ENCODE measurements at places on chromosomes 11 and 22.

- DNase-seq = no peak
Measured at GRCh38 chr11:6232899-6233298, 1.5 kb downstream of the FHIP1B start.

DNA sequence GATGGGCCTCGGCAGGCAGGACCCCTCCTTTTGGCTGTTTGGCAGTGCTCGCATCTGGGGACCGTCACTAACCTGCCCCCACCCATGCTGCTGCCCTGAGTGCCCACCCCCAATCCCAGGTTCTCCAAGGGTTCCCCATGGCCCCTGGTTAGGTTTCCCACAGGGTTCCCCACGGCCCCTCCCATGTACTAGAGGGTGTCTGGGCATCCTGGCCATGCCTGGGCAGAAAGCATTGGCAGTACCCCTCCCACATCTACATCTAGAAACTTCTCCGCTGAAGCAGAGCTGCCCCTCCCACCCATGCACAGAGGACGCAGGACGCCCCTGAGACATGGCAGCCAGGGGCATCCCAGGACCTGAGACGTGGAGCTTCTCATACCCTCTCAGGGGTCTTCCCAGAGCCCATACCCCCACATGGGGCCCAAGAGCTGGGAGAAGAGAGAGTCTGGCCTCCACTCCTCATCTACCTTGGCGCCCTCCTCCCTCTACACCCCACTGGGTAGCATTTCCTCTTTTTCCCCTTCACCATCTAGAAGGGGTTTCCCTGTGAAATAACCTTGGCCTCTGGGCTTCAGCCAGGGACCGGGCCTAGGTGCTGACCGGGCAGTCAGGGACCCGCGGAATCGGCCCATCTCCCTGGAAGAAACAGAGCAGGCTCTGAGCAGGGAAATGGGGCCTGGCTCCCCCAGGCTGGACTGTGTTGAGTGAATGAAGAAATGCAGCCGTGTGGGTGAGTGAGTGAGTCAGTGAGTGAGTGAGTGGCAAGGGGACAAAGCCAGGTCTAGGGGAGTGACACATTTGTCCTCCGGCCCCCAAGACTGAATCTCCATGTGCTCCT lies 987.3 kb downstream of the BRD1 start:
- no peak for DNase-seq

GRCh38 chr11:27193434-27194225 lies 153.0 kb downstream of the BBOX1 start:
- DNase-seq = no peak

DNA sequence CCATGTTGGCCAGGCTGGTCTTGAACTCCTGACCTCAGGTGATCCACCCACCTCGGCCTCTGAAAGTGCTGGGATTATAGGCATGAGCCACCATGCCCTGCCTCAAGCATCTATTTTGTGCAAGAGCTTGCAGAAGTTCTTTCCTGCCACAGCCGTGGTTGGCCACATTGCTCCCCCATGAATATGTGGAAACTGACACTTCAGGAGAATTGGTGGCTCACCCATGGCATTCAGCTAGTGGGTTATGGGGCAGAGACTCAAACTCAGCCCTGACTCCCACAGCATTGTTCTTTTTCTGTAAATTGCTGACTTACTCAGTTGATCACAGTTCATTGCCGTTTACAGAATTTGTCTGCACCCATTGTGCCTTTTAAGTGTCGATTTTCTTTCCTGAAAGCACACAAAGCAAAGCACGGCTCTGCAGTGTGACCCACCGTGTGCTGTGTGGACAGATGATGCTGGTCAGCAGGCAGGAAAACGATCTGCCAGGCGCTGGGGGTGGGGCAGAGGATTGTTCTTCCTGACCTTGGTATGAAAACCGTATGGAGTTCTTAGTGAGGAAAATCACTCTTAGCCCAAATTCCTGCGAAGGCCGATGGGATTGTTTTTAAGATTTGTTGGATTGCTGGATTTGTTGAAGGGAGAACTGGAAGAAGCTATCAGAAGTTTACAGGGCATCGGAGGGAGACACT lies 115.6 kb downstream of the PTPRJ start:
- DNase-seq = no peak

DNA sequence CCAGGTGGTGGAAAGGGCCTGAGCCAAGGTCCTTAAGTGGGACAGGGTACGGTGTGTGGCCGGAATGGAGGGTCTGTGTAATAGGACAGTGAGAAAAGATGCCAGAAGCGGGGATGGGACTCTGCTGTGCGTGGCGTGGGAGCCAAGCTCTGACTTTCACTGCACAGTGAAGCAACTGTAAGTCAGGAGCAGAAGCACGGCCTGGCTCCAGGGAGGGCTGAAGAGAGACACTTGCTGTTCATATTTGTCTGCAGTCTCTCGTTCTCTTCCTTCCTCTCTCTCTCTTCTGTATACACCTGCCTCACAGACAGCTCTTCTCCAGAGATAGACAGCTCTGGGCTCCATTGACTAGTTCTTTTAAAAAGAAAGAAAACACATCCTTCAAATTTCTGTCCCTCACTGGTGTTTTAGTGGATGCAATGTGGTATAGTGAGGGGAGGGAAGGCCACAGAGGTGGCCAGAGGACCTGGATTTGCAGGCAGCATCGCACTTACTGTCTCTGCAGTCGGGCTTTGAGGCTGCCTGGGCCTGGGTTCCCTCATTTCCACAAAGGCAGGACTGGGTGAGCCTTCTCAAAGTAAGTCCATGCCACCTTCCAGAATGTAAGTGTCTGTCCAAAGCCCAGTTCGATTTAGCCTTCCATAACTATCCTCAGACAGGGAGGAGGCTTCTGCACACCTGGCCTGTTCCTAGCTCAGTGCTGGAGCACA lies 2.1 kb downstream of the IL17RA start:
- no peak for DNase-seq

- DNase-seq = no peak
Measured at GRCh38 chr11:113118104-113118503, 156.9 kb downstream of the NCAM1 start.

DNA sequence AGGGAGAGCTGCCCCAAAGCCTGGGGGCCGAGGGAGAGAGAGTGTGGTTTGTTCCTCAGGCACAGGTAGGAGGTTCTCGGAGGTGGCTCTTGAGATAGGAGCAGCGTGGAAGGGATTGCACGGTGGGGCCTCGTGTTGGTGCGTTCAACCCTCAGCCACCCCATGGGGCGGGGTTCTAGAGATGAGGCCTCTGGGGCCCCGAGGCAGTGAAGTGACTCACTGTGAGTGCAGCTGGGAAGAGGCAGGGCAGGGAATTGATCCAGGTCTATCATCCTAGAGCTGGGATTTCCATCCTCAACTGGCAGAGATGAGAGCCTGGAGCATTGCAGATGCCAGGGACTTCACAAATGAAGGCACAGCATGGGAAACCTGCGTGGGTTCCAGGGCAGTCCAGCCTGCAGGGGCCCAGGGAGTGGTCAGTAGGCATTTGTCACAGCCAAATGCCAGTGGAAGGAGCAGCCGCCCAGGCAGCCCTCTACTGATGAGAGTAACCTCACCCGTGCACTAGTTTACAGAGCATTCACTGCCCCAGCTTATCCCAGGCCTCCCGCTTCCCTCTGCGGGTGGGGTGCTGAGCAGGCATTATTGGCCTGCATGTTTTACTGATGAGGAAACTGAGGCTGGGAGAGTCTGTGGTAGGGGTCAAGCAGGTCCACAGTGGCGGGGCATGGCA lies 5.1 kb upstream of the SMARCB1 start:
- no peak for DNase-seq

DNA sequence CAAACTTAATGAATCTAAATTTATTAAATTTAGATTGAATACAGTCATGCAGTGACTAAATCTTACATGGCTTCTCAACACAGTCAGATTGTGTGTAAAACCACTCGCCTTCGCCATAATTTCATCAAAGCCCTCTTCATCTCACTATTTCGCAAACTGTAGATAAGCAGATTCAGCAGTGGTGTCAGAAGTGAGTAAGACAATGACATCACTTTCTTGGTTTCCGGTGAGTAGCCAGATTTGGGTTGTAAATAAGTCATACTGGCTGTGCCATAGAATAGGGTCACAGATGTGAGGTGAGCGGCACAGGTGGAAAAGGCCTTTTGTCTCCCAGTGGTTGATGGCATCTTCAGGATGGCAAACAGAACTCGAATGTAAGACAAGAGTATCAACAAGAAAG lies 3.4 kb downstream of the OR10A6 start:
- DNase-seq = no peak

DNA sequence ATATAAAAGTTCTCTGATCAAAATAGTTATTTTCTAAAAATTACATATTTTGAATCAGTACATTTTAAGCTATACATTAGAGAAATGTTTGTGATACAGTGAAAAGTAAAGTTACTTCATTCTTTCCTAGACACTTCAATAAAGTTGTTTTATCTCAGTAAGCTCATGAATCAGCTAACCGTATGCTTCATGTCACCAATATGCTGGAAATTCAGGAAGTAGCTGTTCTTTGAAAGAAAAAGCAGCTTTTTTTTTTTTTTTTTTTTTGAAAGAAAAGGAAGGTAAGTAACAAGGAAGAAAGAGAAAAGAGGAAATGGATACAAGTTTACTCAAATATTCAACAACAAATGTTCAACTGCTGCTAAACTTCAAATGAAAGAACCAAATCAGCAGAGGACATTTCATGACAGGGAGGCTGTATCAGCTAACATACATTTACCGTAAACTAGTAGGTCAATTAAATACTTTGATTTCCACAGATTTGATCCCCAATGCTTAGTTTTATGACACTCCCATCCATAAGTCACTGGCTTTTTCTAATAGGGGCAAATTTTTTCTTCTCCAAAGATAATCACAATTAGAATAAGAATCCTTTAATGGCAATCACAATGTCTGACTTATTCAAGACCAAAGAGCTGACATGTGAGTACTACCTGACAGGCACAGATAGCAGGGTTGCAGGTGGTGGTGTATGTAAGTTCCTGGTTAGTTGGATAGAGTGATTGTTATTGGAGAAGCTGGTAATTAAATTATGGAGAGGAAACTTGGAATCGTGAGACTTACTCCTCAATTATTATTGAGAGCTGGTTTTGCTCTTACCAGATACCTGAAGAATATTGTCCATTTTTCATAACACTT lies 754 bp downstream of the OR52A1 start:
- DNase-seq = no peak

DNA sequence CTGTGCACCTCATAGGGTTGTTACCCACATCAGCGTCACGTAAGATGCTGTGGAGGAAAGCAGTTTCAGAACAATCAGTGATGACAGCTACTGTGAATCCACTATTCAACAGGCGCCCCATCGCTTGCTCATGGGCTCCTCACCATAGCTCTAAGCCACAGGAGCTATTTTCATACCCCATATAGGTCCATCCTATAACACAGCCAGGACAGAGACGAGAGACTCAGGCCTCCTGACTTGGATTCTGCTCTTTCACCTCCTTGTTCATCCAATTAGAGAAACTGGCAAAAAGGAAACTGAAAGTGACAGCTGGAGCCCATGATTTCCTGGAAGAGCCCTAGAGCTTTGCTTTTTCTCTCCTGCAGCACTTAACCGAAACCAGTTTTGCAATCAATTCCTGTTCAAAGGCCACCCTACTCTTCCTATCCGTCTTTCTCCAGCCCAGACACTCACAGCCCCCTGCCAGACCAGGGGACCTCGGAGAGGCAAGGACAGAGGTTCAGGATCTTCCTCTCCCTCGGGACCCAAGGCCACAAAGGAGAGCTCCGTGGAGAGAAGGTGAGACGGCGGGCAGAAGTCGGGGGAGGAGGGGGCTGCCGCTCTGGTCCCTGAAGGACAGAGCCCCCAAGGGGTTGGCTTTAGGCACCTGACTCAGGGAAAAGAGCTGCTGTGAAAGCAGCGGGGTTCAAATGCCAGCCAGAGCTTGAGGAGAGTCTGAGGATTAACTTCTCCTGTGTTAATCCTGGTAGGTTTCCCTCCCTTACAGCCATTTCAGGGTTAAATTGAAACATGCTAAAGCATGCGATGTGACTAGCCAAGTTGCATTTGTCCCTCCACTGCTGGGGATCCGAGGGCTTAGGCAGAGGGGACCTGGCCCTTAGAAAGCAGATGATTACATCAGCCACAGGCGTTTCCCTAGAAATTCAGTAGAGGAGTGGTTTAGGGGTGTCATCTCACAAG lies at the start of gene APOL6:
Gene APOL6 (plus strand): TSS at position 381 of the 960 bp plus-strand sequence. CDS start 7,980 bp downstream, outside the sequence.
- peak; percentile 53 for DNase-seq

GRCh38 chr11:124672536-124673215 lies 863 bp downstream of the SIAE start:
- no peak for DNase-seq

DNA sequence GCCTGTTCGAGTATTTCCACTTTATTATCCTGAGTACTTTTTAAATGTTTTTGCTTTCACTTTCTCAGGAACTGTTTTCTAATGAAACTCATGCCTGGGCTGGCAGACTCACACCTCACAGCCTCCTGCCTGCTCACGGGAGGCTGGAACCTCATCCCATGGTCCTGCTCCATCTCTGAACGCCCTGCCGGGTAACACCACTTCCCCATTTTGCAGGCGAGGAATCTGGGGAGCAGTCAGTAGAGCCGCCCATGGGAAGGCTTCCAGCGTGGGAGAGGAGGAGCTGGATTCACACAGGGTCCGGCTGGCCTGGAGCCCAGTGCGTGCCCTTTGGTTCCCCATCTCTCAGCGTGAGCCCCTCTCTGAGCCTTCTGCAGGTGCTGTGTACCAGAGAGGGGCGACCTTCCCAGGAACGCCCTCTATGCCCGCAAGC lies 53.6 kb downstream of the SCUBE1 start:
- DNase-seq = no peak

DNA sequence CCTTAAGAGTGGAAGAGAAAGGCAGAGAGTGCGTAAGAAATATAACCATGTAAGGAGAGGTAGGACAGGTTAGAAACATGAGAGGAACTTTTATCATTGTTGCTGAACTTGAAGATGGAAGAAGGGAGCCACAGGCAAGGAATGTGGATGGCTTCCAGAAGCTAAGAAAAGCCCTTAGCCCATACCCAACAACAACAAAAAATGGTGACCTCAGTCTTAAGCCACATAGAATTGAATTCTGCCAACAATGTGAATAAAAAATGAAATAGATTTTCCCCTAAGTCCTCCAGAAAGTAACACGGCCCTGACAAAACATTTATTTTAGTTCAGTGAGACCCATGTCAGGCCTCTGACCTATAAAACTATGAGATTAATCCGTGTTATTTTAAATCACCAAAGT lies 767.3 kb downstream of the FAM181B start:
- no peak for DNase-seq

DNA sequence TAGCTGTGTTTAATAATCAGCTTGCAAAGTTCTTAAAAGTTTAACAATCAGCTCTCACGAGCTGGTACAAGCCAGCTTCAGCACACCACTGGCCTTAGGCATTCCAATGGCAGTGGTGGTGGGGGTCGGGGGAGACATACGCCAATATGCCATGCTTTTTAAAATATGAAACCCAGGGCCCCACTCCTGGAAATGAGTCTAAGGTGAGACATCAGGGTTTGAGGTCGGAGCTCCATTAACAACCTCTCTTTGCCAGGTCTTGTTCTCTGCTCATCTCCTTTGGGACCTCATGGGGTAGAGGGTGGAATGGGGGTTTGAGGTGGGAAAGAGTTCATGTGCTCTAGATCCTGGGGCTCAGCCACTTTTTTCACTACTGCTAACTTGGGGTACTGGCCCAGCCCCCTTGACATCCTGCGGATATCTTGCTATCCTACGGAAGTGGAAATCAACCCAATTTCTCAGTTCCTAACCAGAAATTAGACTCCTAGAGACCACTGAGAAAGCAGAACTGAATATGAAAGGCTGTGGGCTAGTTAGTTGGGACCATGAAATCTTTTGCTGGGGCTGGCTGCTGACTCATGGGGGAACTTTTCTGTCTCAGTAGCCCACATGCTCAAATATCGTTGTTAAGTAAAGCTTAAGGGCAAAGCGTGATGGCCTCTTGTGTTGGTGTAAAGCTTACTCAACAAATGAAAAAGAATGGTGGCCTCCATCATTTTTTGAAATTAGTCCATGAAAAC lies 90.1 kb downstream of the PDHX start:
- DNase-seq = peak; percentile 40

Data from stimulated activated CD4-positive, alpha-beta T cell treated with anti-CD3 and anti-CD28 coated beads, Interleukin-4, amount 100 ng/mL, for 1 hour (primary cell).